Stimulated activated CD4-positive, alpha-beta T cell treated with anti-CD3 and anti-CD28 coated beads, Interleukin-12 subunit alpha, Interleukin-12 subunit beta, amount 100 ng/mL, for 4 hours (primary cell): ENCODE measurements at places on chromosomes 1 and 21.

DNA sequence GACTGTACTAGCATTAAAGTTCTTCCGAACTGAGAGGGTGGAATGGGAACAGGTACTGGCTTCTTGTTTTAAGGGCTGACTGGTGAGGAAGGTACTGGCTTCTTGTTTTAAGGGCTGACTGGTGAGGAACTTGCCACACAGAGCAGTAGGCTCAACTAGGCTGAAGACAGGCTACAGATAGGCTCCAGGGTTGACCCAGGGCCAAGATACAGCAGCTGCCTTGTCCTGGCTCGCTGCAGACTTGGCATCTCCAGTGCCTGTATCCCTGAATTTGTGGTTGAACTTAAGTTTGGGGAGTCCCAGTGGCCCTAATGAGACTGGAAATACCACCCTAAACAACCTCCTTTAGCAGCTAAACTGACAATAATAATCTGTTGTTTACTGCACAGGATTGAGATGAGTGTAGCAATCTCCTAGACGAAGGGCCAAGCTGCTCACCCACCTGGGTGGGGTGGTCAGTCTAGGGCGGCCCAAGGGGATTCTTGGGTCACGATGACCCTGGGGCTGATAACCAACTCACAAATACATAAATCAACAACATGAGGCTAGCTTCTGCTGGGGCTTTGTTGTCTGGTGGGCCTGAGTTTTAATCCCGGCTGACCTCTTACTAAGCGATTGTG lies 227.1 kb downstream of the DISC1 start:
- no peak for DNase-seq

GRCh38 chr1:980137-980571 lies 1.7 kb downstream of the PERM1 start:
- DNase-seq, result no peak

DNA sequence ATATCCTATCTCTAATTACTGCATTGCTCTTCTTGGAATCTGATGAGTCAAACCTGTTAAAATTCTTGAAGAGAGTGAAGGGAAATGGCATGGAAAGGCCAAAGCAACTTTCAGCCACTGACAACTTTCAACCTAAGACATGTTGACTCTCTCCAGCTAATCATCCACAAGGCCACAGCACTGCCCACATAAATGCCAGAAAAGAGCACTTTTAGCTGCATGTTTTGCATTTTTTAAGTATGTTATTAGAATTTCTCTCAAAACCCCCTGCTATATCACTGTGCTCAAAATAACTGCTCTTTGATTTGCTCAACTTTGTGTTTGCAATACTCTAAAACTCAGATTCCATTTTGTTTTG lies 352.5 kb downstream of the ADGRL2 start:
- DNase-seq, result no peak

DNA sequence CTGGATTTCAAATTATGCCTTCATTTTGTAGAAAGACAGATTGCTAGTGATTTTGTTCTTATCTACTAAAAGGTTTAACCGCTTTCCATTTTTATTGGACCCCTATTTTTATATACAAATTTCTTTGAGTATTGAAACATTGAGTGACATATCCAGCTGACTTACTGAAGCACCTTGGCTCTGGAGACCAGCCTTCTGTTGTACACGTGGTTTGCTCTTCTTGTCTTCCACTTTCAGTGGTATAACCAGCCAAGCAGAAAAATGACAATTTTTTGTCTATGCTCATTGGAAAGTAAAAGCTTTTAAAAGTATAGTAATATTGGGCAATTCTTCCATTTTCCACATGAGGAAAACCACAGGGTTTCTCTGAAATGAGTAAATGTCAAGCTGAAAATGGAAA lies 4.4 kb downstream of the F13B start:
- DNase-seq, result no peak
